Activated CD4-positive, alpha-beta T cell treated with anti-CD3 and anti-CD28 coated beads, Interleukin-2, amount 10 ng/mL, durations not matched to agents 7 days and 5 days (primary cell): ENCODE measurements at places on chromosomes 11 and 22. TPM values are rescaled to one million over a fixed set of nuclear protein-coding genes. Genes with fewer than 3 reads are reported as not detected.

The ADAMTS15 gene
- total RNA-seq, result 0.04 TPM

GRCh38 chr11:128207861-128208321 lies 379.5 kb downstream of the ETS1 start:
- DNase-seq, result no peak
- H3K36me3 ChIP-seq, result peaks cover 6% of the 10 kb centered on the region
- no peak overlapping the region for H3K4me3 ChIP-seq
- H3K4me1 ChIP-seq, result peaks cover 4% of the 10 kb centered on the region

GRCh38 chr11:128420951-128421350 lies 166.4 kb downstream of the ETS1 start:
- H3K36me3 ChIP-seq, result no peaks in the 10 kb centered on the region
- H3K27me3 ChIP-seq, result no peaks in the 10 kb centered on the region
- DNase-seq, result no peak
- no peak overlapping the region for H3K27ac ChIP-seq

GRCh38 chr11:36060926-36061325 lies 117.1 kb downstream of the LDLRAD3 start:
- H3K27me3 ChIP-seq, result peaks cover 5% of the 10 kb centered on the region
- H3K27ac ChIP-seq, result no peak overlapping the region
- no peaks in the 10 kb centered on the region for H3K36me3 ChIP-seq
- no peak overlapping the region for H3K4me3 ChIP-seq
- DNase-seq, result no peak

GRCh38 chr11:91312541-91312940 lies 912.1 kb upstream of the FAT3 start:
- no peaks in the 10 kb centered on the region for H3K4me1 ChIP-seq
- H3K27me3 ChIP-seq, result no peaks in the 10 kb centered on the region
- no peaks in the 10 kb centered on the region for H3K36me3 ChIP-seq
- H3K4me3 ChIP-seq, result no peak overlapping the region
